ENCODE measurements at places on chromosomes 16 and 17.

DNA sequence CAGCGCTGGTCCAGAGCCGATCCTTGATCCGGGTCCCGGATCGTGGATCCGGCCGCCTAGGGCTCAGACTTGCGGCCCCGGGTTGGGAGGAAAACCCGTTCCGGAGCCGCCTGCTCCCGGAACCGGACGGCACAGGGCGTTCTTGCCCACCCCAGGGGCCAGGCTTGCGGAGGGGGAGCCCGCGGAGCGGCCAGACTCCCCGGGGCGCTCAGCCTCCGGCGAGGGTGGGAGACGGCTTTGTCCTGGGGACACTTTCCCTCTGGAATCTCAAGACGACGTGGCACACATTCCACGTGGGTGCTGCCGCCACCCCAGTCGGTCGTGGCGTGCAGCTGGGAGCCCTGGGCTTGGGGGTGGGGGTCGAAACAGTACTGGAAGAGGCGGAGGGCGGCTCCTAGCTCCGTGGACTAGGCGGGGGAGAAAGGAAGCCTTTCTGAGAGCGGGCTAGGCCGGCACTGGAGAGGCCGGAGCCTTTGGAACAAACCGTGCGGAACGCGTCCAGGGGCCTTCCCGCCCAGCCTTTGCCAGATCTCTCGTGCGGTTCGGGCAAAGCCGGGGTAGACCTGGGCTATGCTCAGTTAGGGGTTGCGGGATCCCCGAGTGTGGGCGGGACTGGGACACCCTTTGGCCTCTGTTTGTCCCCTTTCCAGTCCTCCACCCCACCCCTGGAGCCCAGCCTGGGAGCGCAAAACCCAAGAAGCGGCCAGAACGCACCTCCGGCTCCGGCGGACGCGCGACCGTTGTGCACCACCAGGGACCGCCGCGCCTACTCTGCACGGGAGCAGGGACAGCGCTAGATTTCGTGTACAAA is 26.5 kb downstream of the SREBF1 start:
- no peak for DNase-seq

- DNase-seq, result no peak
These were observed 23.1 kb downstream of the SPACA3 start for GRCh38 chr17:33014751-33015150.

GRCh38 chr17:81370294-81370693 is 25.0 kb upstream of the BAHCC1 start:
- DNase-seq, result no peak

GRCh38 chr17:38703742-38704605 is 1.1 kb upstream of the MLLT6 start:
- peak; percentile 90 for DNase-seq

- no peak for DNase-seq
These were observed 160.9 kb downstream of the MAP2K6 start for GRCh38 chr17:69575346-69575761.

DNA sequence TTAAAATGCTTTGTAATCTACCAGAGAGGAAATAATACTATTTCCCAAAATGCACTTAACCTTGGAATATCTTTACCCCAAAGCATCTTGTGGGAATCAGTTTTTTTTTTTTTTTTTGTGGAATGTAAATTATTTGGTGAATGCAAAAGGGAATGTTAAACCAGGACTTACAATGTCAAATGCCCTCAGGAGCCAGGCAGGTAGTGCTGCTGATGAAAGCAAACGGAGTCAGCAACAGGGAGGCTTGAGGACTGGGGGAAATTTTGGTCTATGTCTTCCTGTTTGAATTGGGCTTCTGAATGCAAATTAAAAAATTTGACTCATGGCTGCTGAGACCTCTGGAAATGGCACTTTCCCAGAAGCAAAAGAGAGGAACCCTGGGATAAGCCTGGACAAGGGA is 96.5 kb upstream of the NLRP1 start:
- no peak for DNase-seq

DNA sequence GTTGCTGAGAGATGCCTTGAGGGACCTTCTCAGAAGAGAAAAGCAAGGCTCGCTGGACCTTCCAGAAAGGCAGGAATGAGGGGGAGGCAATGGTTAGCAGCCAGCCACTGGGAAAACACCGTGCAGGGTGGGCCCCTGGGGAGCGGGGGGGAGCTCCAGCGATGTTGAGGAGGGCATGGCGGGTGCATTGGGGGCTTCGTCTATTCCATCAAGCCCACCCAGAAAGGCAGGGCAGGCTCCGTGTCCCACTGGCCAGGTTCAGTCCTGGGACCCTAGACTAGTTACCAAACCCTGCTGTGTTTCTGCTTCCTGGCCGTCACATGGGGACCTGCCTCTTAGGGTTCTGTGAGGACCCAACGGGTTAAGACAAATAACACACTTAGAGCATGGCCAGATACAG is 64.6 kb downstream of the AXIN2 start:
- DNase-seq, result no peak

DNA sequence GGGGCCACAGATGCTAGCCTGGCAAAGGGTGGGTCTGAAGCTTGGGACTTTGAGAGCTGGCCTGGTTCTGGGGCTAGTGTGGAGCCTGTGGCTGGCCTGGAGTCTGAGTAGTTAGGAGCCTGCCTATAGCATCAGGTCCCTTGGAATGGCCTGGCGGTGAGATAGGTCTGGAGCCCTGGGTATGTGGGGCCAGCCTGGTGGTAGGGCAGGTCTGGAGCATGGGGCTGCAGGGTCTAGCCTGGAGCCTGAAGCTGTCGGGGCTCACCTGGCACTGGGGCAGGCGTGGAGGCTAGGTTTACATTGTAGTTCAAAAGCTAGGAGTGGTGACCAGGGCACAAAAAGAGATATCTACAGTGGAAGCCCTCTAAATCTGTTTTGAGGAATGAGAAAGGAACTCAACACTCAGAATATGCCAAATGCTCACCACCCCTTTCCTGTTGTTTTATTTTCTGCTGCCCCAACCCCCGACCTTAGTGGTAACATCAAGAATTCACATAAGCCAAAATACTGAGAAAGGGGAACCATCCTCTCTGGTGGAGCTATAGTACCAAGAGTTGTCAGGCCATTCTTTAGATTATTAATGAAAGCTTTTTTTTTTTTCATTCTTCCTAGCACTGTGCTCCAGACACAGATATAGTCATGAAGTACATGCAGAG is 100.3 kb downstream of the TANC2 start:
- no peak for DNase-seq

DNA sequence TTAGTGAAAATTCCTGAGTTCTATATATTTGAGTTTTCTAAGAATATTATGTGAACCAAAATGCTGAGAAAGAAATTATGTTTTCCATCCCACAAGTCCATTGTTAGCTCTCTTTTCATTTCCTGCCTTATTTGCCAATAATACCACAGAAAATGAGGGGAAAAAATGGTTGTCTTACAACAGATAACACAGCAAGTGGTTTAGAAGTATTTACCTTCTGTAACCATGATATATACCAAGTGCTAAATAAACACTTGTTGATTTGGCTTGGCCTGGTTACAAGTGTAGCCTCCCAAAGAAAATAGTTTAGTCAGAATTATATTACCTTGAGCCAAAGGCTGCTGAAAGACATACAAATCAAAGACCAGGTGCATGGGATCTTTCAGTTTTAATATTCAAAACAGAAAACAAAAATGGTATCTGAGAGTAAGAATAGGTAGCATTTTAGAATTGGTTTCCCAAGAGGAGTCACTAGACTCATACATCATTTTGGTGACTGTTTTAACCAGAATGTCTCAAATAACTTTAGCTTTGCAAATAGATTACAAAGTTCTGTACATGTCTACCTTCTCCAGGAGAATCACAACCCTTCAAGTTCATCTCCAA is 439.8 kb upstream of the DYNLRB2 start:
- no peak for DNase-seq

GRCh38 chr17:41592601-41593305 is 6.1 kb upstream of the KRT14 start:
- DNase-seq, result no peak

GRCh38 chr17:17890773-17891759 is 54.3 kb upstream of the SREBF1 start:
- DNase-seq, result no peak

- DNase-seq, result peak; percentile 27
These were observed 164.0 kb downstream of the LAT start for GRCh38 chr16:29148867-29149272.

GRCh38 chr17:38444151-38444550 is 15.9 kb downstream of the ARHGAP23 start:
- DNase-seq, result no peak

DNA sequence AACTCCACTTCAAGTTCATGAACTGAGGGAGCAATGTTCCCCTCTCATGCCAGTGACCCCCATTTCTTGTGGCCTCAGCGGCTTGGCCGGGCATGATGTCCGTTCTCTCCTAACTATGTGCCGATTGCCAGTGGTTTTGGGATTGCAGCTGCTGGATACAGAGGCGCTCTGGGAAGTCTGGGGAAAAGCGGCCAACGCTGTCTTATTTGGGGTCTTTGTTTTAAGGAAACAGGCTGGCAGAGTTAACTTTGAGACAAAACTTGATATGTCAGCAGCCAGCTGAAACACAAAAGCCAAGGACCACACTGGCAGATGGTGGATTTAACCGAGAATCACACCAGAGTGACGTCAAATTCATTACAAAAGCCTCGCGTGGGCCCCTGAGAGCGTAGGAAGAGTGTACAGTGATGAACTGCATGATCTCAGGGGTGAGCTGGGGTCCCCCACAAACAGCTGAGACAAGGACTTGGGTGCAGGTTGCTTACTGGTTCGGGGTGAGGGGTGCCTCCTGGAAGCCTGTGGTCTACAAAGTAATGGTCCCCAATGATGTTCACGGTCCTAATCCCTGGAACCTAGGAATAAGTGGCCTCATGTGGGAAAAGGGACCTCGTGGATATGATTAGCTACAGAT is 180.4 kb downstream of the IRF8 start:
- DNase-seq, result peak; percentile 34

GRCh38 chr17:48058393-48059124 is 10.4 kb downstream of the NFE2L1 start:
- no peak for DNase-seq

GRCh38 chr17:45705123-45706009 is 78.8 kb upstream of the CRHR1 start:
- no peak for DNase-seq

DNA sequence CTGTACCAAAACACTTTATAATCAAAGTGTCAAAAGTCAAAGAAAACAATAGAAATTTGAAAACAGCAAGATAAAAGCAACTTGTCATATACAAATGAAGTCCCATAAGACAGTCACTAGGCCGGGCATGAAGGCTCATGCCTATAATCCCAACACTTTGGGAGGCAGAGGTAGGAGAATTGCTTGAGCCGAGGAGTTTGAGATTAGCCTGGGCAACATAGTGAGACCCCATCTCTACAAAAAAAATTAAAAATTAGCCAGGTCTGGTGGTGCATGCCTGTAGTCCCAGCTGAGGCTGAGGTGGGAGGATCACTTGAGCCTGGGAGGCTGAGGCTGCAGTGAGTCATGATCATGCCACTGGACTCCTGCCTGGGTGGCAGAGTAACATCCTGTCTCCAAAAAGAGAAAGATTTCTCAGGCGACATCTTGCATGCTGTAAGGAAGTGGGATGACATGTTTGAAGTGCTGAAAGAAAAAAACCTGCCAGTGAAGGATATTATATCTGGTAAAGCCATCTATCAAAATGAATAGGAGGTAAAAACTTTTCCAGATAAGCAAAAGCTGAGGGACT is 98.7 kb upstream of the NACA2 start:
- no peak for DNase-seq

GRCh38 chr16:9840761-9841665 is 341.2 kb downstream of the GRIN2A start:
- DNase-seq, result no peak

- DNase-seq, result no peak
These were observed 126.4 kb downstream of the USP22 start for GRCh38 chr17:20916383-20916782.

DNA sequence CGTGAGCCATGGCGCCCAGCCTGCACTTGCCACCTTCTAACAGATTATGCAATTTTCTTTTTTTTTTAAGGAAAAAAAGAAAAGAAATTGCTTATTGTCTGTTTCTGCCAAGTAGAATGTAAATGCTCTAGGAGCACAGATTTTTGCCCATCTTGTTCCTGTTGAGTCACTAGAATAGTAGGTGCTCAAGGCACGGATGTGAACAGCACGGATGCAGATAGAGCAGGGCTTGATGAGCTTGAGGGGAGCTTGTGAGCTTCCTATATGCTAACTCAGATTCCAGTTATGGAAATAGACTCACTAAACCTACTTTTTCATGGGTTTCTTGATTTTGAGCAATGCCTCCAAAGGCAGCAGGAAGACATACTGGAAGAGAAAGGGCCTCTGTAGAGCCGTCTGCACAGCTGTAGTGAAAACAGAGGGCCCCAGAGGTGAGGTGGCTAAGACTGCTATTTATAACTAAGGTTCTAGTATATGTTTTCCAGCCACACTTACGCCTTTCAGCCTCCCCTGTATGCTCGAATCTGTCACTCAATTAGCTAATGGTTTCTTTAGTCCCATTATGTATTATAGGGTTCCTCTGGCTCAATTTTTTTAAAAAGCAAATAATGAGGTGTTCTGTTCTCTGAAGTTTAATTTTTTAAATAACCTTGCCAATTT is 72.8 kb downstream of the WWP2 start:
- no peak for DNase-seq

- DNase-seq, result no peak
These were observed 8.8 kb upstream of the VPS4A start for GRCh38 chr16:69302301-69302700.

DNA sequence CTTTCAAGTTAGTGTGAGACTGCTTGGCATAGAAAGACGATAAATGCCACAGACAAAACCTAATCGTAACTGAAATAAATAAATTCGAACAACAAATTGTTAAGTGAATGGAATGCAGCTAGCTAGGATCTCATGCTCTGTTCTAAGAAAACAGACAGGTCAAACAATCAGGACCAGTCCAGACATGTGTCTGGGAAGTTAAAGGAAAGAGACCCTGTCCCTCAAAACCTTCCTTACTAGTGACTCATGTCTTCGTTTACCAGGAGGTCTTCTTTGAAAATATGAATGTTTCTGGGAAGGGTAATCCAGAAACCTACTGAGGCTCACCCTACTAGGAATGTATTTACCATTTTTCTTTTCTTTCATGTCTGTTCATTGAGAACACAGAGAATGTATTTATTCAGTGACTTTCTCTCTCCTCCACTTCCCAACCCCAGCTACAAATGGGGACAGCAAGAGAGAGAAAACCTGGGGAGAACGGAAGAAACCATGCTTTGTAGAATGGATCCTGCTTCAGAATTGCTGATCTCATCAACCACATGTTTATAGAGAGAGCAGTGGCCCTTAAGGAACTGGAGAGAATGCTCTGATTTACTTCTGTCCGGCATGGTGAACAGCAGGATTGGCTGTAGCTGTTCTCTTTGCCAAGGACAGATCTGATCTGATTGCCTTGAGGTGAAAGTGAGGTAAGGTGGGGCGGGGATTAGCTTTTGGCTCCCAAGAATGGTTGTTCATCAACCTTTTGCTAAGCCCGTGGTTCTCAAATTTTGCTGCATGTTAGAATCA is 39.4 kb upstream of the DHX8 start:
- no peak for DNase-seq

GRCh38 chr17:62206550-62206949 is 141.5 kb upstream of the MED13 start:
- no peak for DNase-seq

GRCh38 chr17:45834471-45835396 is 9.9 kb upstream of the SPPL2C start:
- DNase-seq, result no peak
